Activated CD8-positive, alpha-beta T cell treated with anti-CD3 and anti-CD28 coated beads for 36 hours (primary cell): ENCODE measurements at places on chromosomes 1 and 21. TPM values are rescaled to one million over a fixed set of nuclear protein-coding genes. Genes with fewer than 3 reads are reported as not detected.
A peak's percentile ranks its signal among the peaks of the same experiment; 100 is the strongest.

The MX2 gene
- 10.3 TPM for total RNA-seq

The CFAP126 gene
- not detected for total RNA-seq

The LYPD8 gene
- not detected for total RNA-seq

The LIN28A gene
- total RNA-seq = not detected

The OR2L13 gene
- total RNA-seq = not detected

The KCNK2 gene
- total RNA-seq = not detected

The NENF gene
- total RNA-seq = 35.4 TPM

The RXFP4 gene
- total RNA-seq = not detected

The PADI1 gene
- total RNA-seq = not detected

The CD2 gene
- total RNA-seq = 217 TPM

The CELSR2 gene
- total RNA-seq = 3.1 TPM

- H3K4me1 ChIP-seq = peaks cover 7% of the 10 kb centered on the region
- H3K36me3 ChIP-seq = no peaks in the 10 kb centered on the region
- no peaks in the 10 kb centered on the region for H3K27me3 ChIP-seq
- H3K27ac ChIP-seq = no peak overlapping the region
- no peak for DNase-seq
- no peak overlapping the region for H3K4me3 ChIP-seq
These were observed 195.2 kb downstream of the RHOU start for GRCh38 chr1:228930479-228930957.

DNA sequence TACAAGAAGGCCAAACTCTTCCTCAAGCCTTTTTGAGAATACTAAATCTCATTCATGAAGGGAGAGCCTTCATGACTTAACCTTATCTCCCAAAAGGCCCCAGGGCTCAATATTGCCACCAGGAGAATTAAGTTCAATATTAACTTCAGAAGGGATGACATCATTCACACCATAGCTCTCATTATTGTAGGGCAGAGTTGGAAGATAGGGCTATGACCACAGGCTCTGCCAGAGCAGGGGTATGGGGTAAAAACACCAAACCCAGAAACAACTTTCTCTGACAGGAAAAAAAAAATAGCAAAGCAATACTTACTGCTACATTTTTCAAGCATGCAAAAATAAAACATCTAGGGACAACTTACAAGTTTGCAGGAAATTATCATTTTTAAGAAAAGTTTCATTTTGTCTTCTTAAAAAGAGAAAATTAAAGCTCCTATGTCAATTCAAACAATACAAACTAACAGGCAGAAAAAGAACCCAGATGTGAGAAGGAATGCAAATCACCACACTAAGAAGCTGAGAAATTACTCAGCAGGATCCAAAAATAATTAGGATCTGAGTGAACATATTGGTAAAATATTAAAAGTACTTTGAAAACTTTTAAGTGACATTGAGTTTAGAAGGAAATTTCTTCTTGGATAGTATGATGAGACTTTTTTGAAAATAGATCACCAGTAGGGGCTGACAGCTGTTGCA lies 1156.5 kb downstream of the NCAM2 start:
- no peak for DNase-seq
- H3K27me3 ChIP-seq = no peaks in the 10 kb centered on the region
- H3K27ac ChIP-seq = no peak overlapping the region
- no peak overlapping the region for H3K4me3 ChIP-seq

DNA sequence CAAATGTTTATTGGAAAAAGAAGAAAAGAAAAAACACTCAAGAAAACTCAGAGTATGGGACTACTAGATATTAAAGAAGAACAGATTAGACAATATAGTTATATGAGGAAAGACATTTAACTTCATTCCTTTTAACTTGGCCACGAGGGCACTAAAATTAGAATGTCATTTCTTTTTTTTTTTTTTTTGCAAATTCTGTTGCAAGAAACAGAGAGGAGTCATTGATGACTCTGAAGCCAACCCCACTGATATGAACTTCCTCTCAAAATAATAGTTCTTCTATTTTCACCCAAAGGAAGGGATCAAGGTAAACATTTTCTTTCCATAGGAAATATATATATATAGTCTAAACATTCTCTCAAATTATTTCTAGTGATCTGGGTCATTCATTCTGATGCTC lies 24.6 kb upstream of the PEX19 start:
- no peaks in the 10 kb centered on the region for H3K27me3 ChIP-seq
- no peaks in the 10 kb centered on the region for H3K4me1 ChIP-seq
- H3K36me3 ChIP-seq = peaks cover 54% of the 10 kb centered on the region

DNA sequence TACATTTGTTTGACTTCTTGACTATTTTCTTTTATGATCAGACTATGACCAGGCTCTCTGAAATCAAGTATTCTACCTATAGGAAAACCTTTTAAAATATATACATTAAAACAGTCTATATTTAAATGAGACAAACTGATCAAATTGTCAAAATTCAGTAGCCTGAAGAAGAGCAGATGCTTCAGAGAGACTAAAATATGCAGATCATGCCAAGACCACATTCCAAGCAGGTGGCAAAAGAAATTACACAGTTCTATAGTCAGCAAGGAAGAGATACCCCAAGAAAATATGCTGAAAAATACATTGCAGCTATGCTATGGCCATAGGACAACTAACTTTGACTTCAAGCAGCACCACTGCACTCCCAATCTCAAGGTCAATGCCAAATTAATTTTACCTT lies 3.5 kb downstream of the LPGAT1 start:
- DNase-seq = no peak
- no peak overlapping the region for H3K27ac ChIP-seq
- no peaks in the 10 kb centered on the region for H3K27me3 ChIP-seq
- H3K4me3 ChIP-seq = no peak overlapping the region
- peaks cover 42% of the 10 kb centered on the region for H3K4me1 ChIP-seq

GRCh38 chr1:23088027-23088426 lies 68.8 kb downstream of the KDM1A start:
- H3K4me1 ChIP-seq = no peaks in the 10 kb centered on the region
- no peaks in the 10 kb centered on the region for H3K27me3 ChIP-seq
- H3K4me3 ChIP-seq = no peak overlapping the region
- DNase-seq = no peak
- H3K27ac ChIP-seq = peak overlapping the region; percentile 7

- H3K4me1 ChIP-seq = no peaks in the 10 kb centered on the region
- no peaks in the 10 kb centered on the region for H3K36me3 ChIP-seq
- H3K27ac ChIP-seq = no peak overlapping the region
- DNase-seq = no peak
- H3K4me3 ChIP-seq = no peak overlapping the region
- H3K27me3 ChIP-seq = peaks cover 8% of the 10 kb centered on the region
These were observed 229.4 kb downstream of the CACNA1E start for GRCh38 chr1:181712711-181713110.

GRCh38 chr1:180248731-180249681 lies 18.9 kb downstream of the LHX4 start:
- H3K4me3 ChIP-seq = no peak overlapping the region
- no peaks in the 10 kb centered on the region for H3K4me1 ChIP-seq
- peaks cover 29% of the 10 kb centered on the region for H3K27me3 ChIP-seq
- peak; percentile 23 for DNase-seq

DNA sequence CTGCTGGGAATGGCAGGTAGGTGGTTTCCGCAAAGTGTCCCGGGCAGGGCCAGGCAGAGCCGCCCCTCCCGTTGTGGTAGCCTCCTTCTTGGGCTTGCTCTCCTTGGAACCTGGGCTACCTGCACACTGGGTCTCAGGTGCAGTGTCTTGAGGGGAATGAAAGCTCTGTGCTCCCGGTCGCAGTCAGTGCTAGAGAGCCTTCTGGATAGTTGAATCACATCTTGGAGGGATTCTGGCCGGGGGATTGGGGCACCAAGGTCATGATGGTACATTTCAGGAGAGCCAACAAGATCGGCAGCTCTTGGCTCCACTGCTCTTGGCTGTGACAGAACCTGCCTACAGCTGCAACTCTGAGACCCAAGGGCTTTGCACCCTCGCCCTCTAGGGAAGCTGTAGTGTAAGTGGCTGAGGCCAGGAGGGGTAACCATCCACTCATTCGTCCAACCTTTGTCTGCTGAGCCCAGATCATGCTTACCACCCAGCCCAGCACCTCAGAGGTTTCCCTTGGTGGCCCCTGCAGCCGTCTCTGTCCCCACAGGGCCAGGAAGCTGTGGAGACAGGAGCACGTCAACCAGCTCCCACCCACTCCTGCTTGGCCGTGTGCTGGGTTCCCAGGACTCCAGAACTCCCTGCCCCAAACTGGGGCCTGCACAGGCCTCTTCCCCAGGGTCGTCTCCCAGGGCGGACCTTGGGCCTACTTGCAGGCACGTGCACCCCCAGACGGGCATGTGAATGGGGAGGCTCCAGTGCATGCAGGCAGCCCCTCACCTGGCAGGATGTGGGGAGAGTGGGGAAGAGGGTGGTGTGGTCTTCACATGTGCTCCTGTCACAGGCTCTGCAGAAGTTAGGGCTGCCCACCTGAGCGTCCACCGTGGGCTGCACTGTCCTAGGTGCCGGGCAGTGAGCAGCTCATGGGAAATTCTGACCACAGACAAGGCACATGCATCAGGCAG lies 40.0 kb downstream of the NTPCR start:
- no peaks in the 10 kb centered on the region for H3K4me1 ChIP-seq
- no peaks in the 10 kb centered on the region for H3K27me3 ChIP-seq
- peaks cover 34% of the 10 kb centered on the region for H3K36me3 ChIP-seq
- H3K4me3 ChIP-seq = no peak overlapping the region
- H3K27ac ChIP-seq = no peak overlapping the region

DNA sequence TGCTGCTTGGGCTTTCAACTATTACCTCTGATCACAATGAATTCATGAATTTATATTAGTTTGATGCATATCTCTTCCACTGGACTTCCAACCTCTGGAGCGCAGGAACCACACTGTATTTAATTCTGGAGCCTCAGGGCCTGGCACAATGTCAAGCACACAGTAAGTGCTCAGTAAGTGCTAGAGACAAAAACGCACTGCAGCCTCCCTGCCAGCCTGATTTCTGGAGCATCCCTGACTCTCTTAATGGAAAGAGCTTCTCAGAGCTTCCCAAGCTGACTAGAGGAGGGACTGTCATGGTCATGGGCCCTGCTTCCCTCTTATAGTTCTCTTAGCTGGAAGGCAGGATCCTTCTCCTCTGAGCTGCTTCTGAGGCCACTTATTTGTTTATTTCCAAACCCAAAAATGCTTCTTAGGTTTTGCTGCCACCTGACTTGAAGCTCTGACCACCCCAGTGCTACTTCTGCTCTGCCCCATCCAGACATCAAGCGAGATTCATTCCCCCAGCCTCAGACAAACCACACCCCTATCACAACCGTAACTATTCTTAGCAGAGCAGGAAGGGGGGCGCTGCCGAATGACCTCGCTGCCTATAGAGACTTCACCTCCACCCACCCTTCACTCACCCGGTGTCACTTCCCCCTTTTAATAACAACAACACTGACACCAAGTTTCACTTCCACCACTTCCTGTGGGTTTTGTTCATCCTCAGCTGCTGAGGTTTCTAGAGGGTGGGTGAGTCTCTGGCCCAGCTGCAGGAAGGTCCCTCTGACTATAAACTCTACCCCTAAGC lies 33.6 kb downstream of the NUAK2 start:
- H3K27me3 ChIP-seq = no peaks in the 10 kb centered on the region
- H3K36me3 ChIP-seq = no peaks in the 10 kb centered on the region
- peak overlapping the region; percentile 26 for H3K4me3 ChIP-seq
- H3K27ac ChIP-seq = peak overlapping the region; percentile 85
- peak; percentile 97 for DNase-seq

DNA sequence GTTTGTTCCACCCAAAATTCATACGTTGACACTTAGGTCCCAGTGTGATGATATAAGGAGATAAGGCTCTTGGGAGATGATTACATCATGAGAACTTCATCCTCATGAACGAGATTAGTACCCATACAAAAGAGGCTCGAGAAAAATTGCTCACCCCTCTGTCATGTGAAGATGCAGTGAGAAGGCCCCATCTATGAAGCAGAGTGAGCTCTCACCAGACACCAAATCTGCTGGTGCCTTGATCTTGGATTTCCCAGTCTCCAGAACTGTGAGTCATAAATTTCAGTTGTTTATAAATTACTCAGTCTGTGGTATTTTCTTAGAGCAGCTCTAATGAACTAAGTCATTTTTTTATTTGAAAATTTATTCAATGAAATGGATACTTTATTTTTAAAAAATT lies 42.6 kb upstream of the USP25 start:
- peaks cover 11% of the 10 kb centered on the region for H3K4me1 ChIP-seq
- peaks cover 3% of the 10 kb centered on the region for H3K27me3 ChIP-seq
- no peaks in the 10 kb centered on the region for H3K36me3 ChIP-seq

DNA sequence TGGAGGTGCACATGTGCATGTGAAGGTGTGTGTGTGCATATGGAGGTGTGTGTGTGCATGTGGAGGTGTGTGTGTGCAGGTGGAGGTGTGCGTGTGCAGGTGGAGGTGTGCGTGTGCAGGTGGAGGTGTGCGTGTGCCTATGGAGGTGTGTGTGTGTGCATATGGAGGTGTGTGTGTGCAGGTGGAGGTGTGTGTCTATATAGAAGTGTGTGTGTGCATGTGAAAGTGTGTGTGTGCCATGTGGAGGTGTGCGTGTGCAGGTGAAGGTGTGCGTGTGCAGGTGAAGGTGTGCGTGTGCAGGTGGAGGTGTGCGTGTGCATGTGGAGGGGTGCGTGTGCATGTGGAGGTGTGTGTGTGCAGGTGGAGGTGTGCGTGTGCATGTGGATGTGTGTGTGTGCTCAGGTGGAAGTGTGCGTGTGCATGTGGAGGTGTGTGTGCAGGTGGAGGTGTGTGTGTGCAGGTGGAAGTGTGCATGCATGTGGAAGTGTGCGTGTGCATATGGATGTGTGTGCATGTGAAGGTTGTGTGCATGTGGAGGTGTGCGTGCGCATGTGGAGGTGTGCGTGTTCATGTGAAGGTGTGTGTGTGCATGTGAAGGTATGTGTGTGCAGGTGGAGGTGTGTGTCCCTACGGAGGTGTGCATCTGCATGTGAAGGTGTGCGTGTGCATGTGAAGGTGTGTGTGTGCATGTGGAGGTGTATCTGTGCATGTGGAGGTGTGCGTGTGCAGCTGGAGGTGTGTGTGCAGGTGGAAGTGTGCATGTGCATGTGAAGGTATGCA lies 13.5 kb downstream of the C1orf74 start:
- no peak for DNase-seq
- H3K36me3 ChIP-seq = peaks cover 38% of the 10 kb centered on the region
- H3K27me3 ChIP-seq = no peaks in the 10 kb centered on the region
- H3K27ac ChIP-seq = no peak overlapping the region
- H3K4me1 ChIP-seq = peaks cover 43% of the 10 kb centered on the region

GRCh38 chr1:202944438-202944921 lies 13.6 kb downstream of the ADIPOR1 start:
- no peak overlapping the region for H3K4me3 ChIP-seq
- no peaks in the 10 kb centered on the region for H3K4me1 ChIP-seq
- H3K27ac ChIP-seq = no peak overlapping the region
- DNase-seq = no peak
- H3K36me3 ChIP-seq = peaks cover 41% of the 10 kb centered on the region

DNA sequence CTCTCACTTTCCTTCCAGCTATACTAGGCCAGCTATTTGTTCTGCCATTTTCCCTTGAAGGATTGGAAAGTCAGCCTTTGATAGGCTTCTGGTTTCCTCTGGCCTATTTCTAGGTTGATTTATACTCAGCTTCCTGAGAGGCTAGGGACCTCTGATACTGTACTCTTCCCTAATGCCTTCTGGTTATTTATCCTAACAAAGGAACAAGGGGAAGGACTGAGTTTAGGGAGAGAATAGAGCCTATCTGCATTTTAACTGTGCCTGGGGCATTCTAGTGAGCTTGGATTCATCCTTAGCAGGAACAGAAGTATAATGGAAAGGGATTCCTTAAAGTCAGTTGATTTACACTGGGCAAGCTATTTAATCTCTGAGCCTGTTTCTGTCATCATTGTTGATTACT lies 11.8 kb upstream of the TMEM39B start:
- no peak overlapping the region for H3K4me3 ChIP-seq
- peak overlapping the region; percentile 55 for H3K27ac ChIP-seq
- no peaks in the 10 kb centered on the region for H3K27me3 ChIP-seq
- peaks cover 28% of the 10 kb centered on the region for H3K36me3 ChIP-seq
- DNase-seq = no peak
